Activated CD8-positive, alpha-beta memory T cell treated with anti-CD3 and anti-CD28 coated beads, Interleukin-2, amount 10 ng/mL, durations not matched to agents 7 days and 5 days (primary cell): ENCODE measurements at places on chromosomes 2 and 18.

GRCh38 chr2:184945326-184945725, 347.0 kb downstream of the ZNF804A start:
- DNase-seq: no peak

DNA sequence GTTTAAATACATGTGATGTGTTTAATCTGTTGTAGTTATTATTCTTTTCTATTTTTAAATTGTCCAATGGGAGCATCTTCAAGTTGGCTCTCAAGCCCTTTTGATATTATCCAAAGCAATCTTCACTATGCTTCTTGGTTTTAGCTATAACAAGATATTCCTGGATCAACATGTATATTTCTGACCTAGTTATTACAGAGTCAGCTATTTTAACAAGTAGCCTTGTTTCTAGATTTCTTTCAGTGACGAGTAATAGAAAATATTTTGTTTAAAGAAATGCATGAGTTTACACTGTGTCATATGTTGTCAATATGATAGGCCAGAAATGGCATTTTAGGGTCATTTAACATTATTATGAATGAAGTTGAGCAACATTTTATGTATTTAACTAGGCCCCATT, 421.8 kb upstream of the MAP2 start:
- DNase-seq: no peak

- no peak for DNase-seq
These were observed 1.4 kb upstream of the MALT1 start for GRCh38 chr18:58669731-58670378.

- no peak for DNase-seq
These were observed 73.7 kb upstream of the MSTN start for GRCh38 chr2:190136259-190136658.

DNA sequence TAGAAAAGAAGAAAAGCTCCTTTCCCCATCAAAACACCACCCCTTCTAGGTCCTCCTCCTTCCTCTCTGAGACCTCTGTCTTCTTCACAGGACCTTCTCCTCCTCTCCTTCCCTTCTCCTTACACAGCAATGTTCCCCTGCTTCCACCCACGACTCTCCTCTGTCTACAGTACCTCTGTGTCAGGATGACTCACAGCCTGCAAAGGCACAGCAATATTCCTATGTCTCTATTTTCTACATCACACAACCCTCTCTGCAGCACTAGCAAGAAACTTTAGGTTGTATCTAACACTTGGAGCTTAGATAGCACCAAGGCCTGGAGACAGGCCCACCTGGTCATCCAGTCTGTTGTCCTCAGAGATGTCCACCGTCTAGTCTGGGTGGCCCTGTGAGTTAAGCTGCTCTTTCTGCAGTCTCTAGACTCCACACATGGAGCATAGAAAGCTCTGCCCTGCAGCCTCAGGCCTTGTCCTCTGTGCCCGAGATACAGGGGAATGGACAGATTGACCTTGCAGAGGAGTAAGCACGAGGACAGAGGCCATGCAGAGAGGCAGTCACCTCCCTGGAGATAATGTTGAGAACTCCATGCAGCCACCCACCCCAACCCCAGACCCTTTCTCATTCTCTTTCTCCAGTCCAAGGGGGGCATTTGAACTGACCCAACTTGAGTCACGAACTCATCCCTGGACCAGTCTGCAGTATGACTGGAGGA, 212.0 kb downstream of the TNS1 start:
- DNase-seq: peak; percentile 28

- no peak for DNase-seq
These were observed 254.8 kb upstream of the COPS8 start for GRCh38 chr2:236830926-236831325.

DNA sequence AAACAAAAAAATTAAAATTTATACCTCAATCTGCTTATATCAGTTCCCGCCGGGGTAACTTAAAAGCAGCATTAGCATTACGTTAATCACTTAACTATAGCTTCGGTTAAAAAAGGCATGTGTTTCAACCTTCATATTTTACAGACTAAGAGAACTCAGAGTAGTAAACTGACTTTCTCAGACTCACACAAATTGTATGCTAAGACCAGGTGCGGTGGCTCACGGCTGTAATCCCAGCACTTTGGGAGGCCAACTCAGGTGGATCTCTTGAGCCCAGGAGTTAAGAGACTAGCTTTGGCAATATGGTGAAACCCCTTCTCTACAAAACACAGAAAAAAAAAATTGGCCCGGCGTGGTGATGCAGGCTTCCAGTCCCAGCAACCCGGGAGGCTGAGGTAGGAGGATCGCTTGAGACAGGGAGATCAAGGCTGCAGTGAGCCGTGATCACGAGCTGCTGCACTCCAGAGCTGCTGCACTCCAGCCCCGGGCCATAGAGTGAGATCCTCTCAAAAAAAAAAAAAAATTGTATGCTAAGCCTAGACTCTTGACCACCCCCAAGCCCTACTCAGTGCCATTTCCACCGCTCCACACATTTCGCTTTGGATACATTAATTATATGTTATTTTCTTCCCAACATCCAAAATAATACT, 2.4 kb downstream of the HNRNPLL start:
- peak; percentile 65 for DNase-seq

GRCh38 chr2:233479616-233480489, 86.7 kb downstream of the USP40 start:
- peak; percentile 25 for DNase-seq

DNA sequence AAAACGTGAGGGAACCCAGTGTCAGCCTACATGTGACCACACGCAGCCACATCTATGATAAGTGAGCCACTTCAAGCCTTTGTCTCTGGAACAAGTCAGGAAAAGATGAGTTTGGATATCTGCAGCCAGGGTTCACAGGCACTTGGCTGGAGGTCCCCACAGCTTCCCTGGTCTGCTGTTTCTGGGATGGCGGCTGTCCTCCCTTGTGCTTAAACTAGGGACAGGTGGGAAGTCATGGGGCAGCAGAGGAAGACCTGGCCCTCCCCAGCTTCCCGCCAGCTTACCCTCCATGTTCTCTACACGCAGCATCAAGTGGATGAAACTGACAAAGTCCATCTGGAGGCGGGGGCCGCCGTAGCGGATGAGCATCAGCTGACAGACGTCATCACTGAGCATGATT, 38.5 kb upstream of the GALNT14 start:
- DNase-seq: no peak

- no peak for DNase-seq
These were observed 211.0 kb downstream of the HAUS1 start for GRCh38 chr18:46315161-46315560.

GRCh38 chr2:9737053-9737875, 106.0 kb upstream of the TAF1B start:
- DNase-seq: peak; percentile 49

GRCh38 chr18:76992226-76993084, 140.1 kb downstream of the MBP start:
- DNase-seq: no peak

DNA sequence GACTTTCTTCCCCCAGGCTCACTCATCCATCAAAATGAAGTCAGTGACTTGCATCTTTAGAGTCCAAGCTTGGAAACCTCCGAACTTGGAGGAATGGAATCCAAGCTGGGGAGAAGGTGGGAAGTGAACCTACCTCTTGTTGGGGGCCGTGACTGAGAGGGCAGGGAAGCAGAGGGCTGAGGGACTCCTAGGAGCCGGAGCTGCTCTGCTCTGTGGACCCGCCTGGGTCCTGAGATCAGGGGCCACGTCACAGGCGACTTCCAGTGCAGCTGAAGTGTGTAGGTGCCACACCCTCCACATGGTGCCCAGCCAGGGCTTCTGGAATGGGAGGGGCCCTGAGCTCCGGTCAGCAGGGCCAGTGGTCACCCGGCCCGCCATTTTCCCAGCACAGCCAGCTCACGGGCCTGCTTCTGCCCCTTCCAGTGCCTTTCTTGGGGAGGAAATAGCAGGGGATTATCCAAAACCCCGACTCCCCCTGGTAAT, 63.4 kb upstream of the OTOS start:
- no peak for DNase-seq

- no peak for DNase-seq
These were observed 265.9 kb upstream of the SALL3 start for GRCh38 chr18:78713726-78714125.

DNA sequence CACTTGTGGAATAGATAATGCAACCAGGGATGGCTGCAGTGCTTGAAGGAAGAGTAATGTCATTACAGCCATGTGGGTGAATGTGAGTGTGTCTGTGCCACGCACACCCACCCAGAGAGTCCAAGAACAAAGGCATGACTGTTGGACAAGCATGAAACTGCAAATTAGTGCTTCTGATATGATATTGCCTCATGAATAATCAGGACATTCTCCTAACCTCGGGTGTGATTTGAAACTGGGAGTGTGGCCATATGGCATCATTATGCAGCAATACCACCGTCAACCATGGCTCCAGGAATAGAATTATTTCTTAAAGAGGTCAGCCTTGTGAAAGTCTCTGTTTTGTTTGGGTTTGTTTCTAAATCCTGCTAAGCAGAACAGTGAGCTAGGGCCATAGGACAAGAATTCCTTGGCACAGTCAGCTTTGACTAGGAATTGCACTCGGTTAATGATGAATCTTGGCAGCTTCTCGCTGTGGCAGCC, 678.0 kb upstream of the RAB6C start:
- DNase-seq: no peak

DNA sequence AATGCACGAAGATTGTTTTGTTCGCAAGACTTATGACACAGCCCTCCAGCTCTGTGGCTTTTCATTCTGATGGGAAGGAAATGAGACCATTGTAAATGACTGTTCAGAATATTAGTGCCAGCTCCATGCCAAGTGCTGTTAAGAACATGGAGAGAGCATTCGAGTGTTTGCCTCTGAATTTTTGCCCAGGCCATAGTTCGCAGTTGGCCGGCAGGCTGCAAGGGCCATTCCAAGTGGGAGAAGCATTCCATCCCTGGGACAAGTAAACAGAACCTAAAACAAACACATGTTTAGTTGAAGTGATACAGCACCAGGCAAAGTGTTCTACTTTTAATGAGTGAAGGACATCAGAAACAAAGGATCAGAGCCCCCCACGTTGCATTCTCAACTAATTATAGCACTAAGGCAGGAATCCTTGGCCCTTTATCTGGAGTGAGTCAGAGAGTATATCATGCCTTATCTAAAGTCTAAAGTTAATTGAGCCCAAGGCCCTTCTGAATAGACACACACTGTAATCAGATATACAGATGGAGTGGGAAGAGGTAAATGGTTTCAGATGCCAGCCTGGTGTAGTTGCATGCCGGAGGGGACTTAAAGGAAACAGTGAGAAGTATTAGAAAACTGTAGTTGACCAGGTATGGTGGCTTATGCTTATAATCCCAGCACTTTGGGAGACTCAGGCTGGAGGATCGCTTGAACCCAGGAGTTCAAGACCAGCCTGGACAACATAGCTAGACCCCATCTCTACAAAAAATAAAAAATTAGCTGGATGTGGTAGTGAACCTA, 53.3 kb downstream of the NEDD4L start:
- DNase-seq: no peak

- DNase-seq: no peak
These were observed 436.9 kb downstream of the SLC4A3 start for GRCh38 chr2:220064111-220065030.

GRCh38 chr2:16962505-16962904, 296.9 kb upstream of the CYRIA start:
- no peak for DNase-seq

DNA sequence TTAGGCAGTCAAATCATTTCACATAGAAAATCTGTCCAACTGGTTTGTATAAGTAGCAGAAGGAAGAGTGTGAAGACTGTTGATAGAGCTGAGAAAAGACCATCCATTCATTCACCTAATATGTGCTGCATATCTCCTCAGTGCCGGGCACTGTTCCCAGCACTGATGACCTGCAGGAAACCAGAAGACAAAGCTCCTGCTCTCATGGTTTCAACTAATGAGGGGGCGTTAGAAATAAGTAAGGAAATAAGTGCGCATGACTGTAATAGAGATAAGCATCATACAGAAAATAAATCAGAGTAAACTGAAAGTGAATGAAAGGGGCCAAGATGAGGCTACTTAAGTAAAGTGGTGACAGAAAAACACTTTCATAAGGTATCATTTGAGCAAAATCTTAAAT, 427.5 kb upstream of the CDH20 start:
- no peak for DNase-seq

DNA sequence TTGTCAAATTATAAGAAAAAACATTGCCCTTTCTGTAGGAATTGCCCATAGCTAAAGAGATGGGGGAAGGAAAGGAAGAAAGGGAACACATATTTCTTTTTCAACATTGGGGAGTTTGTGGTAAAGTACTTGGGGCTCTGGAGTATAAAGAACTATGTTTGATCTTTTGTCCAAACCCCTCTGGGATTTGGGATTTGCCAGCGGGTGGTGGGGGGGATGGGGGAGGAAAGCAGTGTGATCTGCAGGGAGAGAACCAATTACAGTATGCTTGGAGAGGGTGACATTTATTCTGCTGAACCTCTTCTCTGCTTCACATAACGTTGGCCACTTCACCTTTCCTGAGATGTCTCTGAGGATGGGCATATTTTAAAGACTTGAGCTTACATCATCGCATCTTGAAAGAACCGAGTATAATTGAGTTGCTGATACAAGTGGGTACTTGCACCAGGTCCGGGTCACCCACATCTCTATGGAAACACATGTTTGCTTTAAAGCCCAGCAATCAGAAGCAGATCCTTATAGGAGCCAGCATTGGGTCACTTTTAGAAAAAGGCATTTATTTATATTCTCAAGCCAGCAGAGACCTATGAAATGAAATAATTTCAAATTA, 73.1 kb downstream of the SPATS2L start:
- no peak for DNase-seq

GRCh38 chr2:108970369-108970768, 18.7 kb downstream of the EDAR start:
- no peak for DNase-seq

- no peak for DNase-seq
These were observed 107.1 kb downstream of the EPHA4 start for GRCh38 chr2:221464971-221465370.
